Cortex of kidney (tissue), 1 donor: ENCODE measurements at places on chromosomes 5 and 9.

DNA sequence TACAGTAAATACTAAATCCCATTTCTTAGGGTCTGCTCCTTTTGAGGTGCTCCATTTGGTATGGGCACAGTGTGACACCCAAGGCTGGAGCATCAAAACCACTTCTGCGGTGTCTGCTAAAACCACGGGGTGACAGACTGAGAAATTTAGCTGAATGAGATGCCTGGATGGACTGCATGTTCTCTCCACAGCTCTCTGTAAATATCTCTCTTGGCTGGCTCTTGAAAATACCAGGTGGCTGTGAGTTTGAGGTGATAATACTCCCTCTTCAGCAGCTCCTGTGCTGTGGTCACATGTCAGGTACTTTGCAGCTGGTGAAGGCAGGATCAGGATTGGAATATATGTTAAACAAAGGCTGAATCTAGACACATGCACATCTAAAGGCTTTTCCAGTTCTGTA lies 93.7 kb upstream of the SIMC1 start:
- DNase-seq, result no peak

- no peak for DNase-seq
These were observed 123.5 kb downstream of the RASEF start for GRCh38 chr9:82939451-82939850.

- no peak for DNase-seq
These were observed 58.9 kb downstream of the PLPPR1 start for GRCh38 chr9:101087426-101087825.

DNA sequence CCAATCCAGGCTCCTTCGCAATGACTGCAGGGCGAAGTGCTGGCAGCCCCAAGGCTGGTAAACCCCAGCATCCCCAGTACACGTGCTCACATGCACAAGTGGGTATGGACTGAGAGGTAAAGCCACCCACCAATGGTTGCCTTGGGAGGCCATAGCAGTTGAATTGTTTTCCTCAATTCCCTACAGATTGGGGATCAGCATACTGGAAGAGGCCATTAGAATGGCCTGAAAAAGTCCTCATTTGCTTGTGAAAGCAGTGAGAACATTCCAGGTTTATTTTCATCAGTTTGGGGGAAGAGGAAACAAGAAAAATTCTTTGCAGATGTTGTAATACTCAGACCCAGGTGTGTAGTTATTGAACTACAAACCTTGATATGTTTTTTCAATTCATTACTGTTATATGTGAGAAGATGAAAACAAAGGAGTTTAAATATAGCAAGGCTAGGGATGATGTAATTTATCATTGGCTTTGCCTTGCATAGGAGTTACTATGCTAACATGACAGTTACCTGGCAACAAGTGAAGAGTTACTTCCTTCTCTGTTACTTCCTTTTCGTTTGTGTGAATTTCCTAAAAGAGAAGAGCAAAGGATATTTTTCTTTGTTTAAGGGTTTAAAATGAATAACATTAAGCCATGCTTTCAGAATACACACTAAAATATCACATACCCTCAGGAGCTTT lies 36.4 kb downstream of the MTMR12 start:
- no peak for DNase-seq

- no peak for DNase-seq
These were observed 42.3 kb upstream of the NOTCH1 start for GRCh38 chr9:136587944-136588662.

- DNase-seq, result no peak
These were observed 169.2 kb downstream of the MEF2C start for GRCh38 chr5:88713818-88714217.

GRCh38 chr5:123690821-123691220 lies 178.8 kb downstream of the CSNK1G3 start:
- no peak for DNase-seq

DNA sequence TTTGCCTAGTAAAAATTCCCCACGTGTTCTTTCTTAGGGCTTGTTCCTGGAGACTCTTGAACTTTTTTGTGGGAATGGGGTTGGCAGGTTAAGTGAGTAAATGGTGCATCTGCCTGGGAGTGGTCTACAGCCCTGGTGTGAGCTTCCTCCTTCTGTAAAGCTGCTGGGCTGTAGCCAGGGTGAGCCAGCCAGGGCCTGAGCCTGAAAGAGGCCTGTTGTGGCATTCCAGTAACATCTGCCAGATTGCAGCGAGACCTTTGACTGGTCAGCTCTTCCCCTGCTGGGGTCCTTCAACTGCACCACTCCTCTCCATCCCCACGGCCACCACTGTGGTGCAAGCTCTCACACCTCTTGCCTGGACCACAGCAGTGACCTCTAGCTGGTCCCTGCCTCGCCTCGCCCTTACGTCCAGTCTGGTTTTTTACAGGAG lies 47.5 kb downstream of the SLC22A5 start:
- DNase-seq, result no peak

DNA sequence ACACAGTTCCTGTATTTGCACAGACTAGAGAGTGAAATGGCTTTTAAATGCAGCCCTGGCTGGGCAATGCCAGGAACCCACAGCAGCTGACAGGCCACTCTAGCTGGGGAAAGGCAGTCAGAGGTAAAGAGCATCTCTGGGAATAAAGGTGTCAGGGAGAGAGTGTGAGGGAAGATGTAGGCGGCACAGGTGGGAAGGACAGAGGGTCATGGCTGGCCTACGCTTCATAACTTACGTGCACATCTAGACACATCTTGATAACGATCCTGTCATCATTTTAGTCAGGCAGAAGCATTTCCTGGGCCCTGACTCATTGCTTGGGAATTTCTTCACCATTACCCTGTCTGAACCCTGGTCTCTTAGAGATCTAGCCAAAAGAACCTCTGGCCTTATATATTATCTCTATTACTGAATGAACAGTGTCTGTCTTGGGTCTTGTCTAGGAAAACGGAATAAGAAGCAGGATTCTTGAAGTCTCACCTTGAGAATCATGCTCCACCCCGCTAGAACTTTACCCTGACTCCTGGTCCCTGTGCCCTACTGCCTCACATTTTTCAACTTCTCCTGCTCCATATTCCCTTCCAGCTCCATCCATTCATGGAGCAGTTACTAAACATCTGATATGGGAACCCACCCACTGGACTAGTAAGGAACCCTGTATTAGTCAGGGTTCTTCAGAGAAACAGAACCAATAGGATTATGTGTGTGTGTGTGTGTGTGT lies 106.4 kb upstream of the ELL2 start:
- no peak for DNase-seq

DNA sequence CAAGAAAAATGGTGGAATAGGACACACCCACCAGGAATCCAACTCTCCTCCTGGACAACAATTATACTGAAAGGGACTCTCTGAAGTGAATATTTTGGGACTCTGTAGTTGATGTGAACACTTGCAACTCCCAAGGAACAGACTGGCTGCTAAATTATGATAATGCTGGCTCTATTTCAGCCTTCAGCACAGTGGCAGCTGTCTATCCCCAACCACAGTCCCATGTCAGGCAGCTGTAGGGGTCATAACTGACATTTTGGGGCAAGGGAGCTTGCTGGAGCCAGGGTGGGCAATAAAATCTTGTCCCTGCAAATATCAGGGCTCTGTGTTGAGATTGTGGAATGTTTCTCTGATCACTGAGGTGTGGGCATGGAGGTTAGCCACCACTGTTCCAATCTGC lies 14.2 kb downstream of the SPATA31E1 start:
- no peak for DNase-seq

DNA sequence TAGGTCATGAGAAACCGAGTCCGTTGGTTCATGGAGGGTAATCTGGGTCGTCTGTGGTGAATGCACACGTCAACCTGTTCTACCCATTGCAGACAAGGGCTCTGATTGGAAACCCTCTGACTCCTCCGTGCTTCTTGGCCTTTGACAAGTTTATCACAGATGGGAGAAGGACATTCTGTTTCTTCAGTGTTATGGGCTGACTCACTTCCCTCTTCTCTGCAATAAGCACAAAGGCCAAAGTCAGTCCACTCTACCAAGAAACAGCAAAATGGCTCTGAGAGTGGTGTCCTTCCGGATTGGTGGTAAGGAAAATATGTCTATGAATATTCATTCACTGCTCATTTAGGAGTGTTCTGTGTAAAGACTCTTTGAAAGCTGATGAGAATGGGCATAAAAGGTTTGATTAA lies 89.3 kb downstream of the FEM1C start:
- no peak for DNase-seq

- no peak for DNase-seq
These were observed 56.2 kb upstream of the ALDH1B1 start for GRCh38 chr9:38336341-38336740.

- DNase-seq, result no peak
These were observed 486.4 kb upstream of the ZNF608 start for GRCh38 chr5:125232779-125233230.

DNA sequence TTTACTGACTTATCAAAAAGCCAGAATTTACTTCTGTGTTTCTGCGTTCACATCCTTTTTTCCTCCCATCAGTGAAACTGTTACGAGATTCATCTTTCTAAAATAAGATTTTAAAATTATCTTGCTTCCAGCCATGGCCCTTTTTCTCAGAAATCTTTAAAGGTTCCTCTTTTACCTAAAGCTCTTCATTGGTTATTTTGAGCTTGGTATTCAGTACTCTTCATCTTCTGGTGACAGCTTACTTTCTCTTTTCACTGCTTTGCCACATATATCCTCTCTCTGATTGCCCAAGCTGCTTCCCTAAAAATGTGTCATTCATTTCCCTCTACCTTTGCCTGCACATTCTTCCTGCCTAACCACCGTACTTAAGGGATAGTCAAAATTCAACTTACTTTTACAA lies 32.3 kb downstream of the TGFBR1 start:
- DNase-seq, result no peak

DNA sequence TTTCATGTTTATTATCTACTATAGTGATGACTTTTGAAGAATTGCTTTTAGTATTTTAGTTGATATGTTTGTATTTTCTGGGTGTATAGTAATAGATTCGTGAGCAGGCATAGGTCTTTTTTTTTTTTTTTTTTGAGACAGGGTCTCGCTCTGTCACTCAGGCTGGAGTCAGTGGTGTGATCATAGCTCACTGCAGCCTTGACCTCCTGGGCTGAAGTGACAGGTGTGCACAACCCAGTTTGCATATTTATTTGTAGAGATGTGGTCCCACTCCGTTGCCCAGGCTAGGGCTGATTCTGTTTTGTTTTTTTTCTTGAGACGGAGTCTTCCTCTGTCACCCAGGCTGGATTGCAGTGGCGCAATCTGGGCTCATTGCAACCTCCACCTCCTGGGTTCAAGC lies 11.9 kb downstream of the ERBIN start:
- no peak for DNase-seq

GRCh38 chr9:93458712-93459111 lies 5.3 kb upstream of the FAM120AOS start:
- DNase-seq, result no peak

- DNase-seq, result no peak
These were observed 4.3 kb upstream of the DHFR start for GRCh38 chr5:80659106-80659505.

DNA sequence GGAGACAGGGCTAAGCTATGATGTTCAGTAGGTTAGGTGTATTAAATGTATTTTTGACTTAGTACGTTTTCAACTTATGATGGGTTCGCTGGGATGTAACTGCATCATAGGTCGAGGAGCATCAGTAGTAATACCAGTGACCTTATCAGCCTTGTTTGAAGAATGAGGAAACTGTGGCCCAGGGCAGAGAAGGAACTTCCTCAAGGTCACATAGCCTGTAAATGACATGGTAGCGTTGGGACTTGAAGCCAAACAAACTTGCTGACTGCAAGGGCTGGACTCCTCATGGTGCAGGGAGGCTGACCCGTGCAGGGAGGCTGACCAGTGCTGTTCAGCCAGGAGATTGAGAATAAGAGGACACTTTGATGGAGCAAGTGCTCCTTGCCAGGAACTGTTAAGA lies 21.3 kb upstream of the PTPN3 start:
- DNase-seq, result no peak

DNA sequence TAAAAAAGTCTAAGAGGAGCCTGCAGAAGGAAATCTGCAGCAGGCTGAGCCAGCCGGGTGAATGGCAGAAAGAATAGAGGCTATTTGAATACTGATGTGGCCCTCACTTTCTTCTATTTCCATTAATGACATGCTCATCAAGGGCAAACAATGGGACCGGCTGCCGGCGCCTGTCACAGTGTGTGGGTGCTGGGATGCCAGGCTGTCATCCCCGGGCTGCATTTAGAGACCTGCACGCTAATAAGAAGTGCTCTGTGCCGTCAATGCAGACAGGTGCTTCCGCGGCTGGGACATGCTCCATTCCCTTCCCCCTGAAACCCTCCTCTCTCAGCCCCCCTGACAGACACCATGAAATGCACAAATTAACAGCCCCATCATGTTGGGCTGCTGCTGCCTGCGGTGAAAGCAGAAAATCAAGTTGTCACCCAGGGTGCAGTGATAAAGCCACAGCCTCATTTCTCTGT lies 217.7 kb upstream of the TBCA start:
- DNase-seq, result no peak

GRCh38 chr5:150801117-150801927 lies 22.8 kb downstream of the SMIM3 start:
- no peak for DNase-seq

GRCh38 chr5:131393498-131393968 lies 129.7 kb downstream of the CDC42SE2 start:
- no peak for DNase-seq

GRCh38 chr9:129416821-129417539 lies 203.9 kb downstream of the C9orf50 start:
- DNase-seq, result no peak

DNA sequence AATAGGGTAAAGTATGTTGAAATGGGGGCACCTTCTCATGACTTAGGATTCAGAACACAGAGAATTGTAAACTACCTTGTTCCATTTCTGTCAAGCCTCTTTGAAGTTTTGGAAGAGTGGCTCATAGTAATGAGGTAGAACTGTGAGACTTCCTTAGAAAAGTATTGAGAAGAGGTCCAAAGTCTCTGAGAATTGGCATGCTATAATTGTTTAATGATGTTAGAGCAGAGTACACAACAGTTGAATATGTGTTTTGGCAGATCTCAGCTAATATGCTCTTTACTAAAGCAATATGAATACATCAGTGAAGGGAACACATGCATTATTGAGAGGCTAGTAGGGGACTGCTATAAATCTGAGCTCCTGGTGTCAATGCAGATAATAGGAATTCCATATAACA lies 579.4 kb upstream of the RIOK2 start:
- no peak for DNase-seq

DNA sequence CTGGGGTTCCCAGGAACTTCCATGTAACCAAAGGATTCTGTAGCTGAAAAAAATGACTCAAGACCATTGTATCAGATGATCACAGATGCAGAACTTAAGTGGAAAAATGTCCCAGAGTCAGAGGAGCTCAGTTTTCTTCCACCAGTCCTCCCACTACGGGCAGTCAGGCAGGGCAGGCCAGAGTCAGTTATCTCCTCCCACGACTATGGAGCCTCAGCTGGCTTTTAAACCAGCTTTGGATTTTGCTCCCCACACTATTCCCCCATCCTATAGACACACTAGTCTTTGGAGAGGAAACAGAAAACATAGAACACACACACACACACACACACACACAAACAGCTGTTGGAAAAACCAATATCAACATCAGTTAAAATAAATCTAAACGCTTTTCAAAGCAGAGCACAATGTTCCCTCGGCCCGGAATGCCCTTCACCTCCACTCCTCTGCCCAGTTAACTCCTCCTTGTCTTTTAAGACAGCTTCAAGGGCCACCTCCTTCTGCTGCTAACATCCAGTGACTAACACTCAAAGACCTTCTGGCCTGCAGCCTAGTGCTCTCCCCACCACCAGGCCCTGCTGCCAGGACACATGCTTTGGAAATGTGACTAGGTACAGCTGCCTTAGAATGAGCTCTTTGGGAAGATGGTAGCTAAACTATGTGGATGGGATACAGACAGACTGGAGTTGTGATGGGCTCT lies 56.8 kb downstream of the NIPAL4 start:
- DNase-seq, result no peak
